Lower lobe of right lung (tissue), 2 donors: ENCODE measurements at places on chromosomes 2 and 18. TPM values are rescaled to one million over a fixed set of nuclear protein-coding genes. Genes with fewer than 3 reads are reported as not detected.

GRCh38 chr2:169073963-169074751 lies 4.8 kb downstream of the DHRS9 start:
- no peaks in the 10 kb centered on the region for H3K4me1 ChIP-seq
- H3K27me3 ChIP-seq = no peaks in the 10 kb centered on the region
- DNase-seq = no peak
- no peak overlapping the region for H3K4me3 ChIP-seq
- H3K36me3 ChIP-seq = no peaks in the 10 kb centered on the region

DNA sequence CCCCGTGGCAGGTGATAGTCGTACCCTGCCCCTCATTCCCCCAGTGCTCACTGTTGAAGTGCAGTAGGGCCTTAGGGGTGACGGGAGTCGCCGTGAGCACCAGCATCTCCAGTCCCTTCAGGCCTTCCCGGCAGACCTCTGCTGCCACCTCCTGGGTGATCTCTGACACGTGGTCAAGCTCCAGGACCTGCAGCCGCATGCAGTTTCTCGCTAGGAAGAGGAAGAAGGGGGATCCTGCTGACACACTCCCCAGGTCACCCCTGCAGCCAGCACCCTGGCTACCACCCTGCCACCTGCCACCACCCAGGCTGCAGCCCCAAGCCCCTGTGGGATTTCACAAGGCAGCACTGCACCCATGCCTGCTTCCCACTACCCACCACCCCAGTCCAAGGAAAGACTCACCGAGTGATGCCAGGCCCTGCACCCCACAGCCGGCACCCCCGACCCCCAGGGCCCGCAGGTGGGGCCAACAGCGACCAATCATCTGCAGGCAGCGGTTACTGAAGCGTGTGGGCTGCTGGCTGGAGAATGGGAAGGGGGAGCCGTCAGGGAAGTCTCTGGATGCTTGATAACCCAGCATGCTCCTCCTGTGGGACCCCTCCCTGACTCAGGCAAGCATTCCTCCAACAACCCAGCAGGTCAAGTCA lies 23.8 kb downstream of the FBXO41 start:
- no peaks in the 10 kb centered on the region for H3K4me1 ChIP-seq
- no peaks in the 10 kb centered on the region for H3K36me3 ChIP-seq
- DNase-seq = peak; percentile 71
- no peak overlapping the region for H3K4me3 ChIP-seq
- H3K27ac ChIP-seq = no peak overlapping the region

DNA sequence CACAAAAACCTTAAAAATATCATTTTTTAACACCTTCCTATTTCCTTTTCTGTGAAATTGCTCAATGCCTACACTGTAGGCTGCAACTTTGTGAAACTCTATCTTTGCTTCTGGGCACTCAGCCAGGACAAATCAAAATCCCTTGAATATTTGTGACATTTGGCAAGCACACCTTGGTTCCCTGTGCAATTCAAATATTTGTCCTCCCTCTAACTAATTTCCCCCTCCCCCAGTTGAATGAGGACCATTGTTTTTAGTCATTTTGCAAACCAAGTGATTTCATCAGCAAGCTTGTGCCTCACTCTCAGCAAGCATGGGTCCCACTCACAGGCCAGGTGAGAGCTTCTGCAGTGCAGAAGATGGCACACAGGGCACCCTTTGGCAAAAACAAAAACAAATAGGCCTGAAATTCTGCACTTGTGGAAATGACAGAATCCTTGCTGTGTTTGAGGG lies 541.5 kb downstream of the CNTNAP5 start:
- H3K27ac ChIP-seq = no peak overlapping the region
- no peaks in the 10 kb centered on the region for H3K36me3 ChIP-seq
- no peaks in the 10 kb centered on the region for H3K27me3 ChIP-seq
- H3K4me3 ChIP-seq = no peak overlapping the region
- DNase-seq = no peak

The GPBAR1 gene
- total RNA-seq = 4.6 TPM

DNA sequence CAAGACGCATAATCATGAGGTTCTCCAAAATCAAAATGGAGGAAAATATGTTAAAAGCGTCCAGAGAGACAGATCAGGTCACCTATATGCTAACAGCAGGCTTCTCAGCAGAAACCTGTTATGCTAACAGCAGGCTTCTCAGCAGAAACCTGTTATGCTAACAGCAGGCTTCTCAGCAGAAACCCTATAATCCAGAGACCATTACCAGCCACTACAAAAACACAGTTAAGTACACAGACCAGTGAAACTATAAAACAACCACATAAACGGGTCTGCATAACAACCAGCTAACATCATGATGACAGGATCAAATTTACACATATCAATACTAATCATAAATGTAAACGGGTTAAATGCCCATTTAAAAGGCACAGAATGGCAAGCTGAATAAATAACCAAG lies 1548.4 kb upstream of the TMEFF2 start:
- H3K27me3 ChIP-seq = no peaks in the 10 kb centered on the region
- H3K4me3 ChIP-seq = no peak overlapping the region
- DNase-seq = no peak
- no peak overlapping the region for H3K27ac ChIP-seq
- H3K36me3 ChIP-seq = no peaks in the 10 kb centered on the region
